ENCODE measurements at places on chromosomes 5 and 9.

DNA sequence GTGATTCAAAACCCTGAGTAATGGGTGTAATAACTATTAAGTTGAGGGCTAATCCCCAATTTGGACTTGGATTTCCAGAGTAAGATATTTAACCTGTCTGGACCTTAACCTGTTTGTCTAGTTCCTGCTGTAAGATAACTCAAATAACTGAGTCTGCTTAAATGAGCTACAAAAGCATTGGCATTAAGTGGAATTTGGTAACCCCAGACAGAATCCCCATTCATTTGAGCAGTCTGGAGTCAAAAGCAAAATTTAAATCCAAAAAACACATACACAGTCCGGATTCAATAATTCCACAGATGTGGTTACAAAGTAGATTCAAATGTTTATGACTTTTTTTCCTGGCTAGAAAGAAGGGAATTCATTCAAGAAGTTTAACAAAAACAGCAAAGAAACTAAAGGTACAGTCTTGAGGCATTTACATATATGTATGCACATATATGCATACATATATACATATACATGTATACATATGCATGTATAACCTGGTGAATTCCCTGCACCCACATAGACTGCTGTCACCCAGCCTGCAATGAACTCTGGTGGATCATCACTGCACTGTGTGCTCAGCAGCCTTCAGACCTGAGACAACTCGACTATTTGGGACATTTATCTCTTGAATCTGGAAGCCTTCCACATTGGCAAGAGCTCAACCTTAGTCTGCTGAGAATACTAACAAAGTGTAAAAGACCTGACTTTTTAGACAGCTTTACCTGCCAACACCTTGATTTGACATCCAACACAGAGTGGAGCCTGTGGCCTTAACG is 205.4 kb downstream of the LURAP1L start:
- no peak for DNase-seq

DNA sequence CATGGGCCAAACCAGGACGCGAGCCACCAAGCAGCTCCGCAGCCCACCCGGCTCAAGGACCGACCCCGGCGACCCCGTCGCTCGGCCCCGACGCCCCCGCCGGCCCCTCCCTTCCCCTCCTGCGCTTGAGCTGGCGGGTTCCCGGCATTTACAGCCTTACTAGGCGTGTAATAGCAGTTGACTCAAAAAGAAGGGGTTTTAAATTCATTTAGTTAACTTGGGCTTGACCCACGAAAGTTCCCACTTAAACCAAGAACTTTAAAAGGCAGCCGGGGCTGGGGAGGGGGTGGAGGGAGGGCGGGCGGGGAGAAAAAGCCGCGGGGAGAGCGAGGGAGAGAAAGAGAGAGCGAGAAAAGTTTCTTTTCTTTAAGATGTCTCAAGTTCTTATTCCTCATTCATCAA is 636 bp downstream of the PRDM12 start:
- DNase-seq, result no peak

- DNase-seq, result no peak
These were observed 279.7 kb downstream of the EBF1 start for GRCh38 chr5:158819840-158820620.

- DNase-seq, result no peak
These were observed 130.7 kb downstream of the TRIM32 start for GRCh38 chr9:116817762-116818161.

DNA sequence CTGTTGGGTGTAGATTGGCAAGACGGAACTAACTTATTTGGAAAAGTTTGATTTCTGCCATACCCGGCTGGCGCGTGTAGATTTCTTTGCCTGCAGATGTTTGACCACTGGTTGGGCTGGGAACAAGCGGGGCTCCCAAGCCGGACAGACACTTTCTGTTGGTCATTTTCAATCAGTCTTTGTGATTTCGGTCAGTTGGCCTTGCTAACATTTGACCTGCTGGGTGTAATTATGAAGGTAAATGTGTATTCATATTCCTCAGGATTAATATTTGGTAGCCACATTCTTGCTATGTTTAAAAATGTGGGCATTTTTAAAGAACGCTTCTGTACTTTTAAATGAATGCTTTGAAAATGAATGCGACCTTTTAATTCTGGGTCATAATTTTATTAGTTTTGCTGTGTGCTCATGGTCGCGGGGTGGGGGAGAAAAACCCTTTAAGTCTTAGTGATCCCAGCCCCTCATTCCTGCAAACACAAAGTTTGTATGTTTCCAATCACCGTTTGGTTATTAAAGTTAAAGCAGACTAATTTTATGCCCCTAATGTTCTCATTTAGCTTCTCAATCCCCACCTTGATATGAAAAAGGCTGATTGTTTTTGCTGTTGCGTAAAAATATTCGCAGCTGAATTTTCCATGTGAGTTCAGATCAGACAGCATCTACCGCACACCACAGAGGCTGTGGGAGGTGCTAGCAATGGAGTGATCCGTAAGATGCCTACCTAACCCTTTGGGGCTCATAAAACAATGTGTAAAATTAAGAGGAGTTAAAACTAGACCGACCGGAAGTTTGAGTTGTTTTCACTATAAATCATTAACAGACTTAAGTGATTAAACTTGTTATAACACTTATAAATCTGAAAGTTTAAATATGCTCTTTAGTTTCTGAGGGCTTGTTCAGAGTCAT is 1.5 kb downstream of the RASGRF2 start:
- DNase-seq, result peak; percentile 23

DNA sequence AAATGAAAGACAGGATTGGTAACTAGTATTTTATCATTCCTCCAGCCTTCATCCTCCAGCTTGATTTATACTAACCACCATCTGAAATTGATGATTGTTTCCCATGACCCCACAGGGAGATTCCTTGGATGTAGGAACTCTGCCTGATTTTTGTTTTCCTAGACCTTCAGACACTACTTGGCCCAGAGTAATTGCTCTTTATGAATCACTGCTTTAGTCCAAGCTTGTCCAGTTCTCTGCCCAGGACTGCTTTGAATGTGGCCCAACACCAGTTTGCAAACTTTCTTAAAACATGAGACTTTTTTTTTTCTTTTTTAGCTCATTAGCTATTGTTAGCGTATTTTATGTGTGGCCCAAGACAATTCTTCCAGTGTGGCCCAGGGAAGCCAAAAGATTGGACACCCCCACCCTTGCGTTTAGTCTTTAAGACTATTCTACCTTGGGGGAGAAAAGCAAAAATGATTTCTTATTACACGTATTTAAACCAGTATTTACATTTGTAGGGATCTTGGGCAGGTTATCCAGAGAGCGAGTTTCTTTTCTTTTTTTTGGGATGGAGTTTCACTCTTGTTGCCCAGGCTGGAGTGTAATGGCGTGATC is 18.4 kb downstream of the BASP1 start:
- no peak for DNase-seq

- DNase-seq, result no peak
These were observed 1.3 kb downstream of the ATP6V1G1 start for GRCh38 chr9:114588651-114589526.

- DNase-seq, result no peak
These were observed 105.3 kb downstream of the UBE2R2 start for GRCh38 chr9:33921967-33922895.

DNA sequence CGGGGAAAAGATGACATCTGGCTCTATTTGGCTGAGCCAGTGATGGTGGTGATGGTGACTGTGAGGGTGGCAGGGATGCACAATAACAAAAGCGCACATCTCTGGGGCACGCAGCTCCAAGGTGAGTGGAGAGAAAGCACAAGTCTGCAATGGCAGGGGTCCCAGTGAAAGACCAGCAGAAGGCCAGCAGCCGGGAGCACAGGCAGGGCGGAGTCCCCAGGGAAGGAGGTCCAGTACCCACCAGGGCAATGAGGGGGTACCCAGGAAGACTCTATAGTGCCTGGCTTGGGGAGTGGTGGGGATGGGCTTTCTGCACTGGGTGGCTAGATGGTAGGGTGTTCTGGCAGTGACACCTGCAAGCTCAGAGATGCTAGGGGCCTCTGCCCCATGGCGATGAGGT is 69.4 kb downstream of the AK8 start:
- DNase-seq, result no peak

- no peak for DNase-seq
These were observed 1.1 kb downstream of the GSN start for GRCh38 chr9:121268851-121269641.

DNA sequence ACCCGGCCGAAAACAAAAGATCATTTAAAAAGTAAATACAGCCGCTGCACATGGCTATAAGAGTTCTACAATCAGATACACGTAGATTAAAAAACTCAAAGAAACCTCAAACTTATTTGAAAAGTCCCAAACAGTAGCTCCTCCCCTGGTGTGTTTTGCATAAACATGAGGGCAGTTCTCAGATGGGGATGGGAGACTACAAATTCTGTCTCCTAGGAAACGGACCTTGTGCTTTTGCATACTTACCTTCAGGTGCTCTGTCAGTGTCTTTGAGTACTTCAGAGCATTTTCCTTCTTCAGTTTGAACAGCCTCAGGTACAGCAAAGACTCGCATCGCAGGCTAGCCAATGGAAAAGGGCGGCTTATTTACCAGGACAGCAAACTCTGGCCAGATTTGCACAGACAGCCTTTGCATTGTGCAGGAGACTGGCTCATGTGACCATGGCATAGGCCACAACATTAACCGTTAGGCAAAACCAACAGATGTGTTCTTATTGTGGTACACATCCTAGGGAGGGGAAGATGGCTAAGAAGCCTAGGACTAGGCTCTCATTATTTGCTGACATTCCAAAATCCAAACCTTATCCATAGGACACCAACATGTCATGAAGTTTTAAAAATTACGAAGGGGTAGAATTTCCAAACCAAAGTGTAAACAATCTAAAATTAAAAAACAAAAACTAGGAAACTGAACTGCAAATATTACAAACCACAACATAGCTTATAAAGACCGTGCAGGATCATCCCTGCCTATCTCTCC is 12.8 kb downstream of the LEAP2 start:
- no peak for DNase-seq

DNA sequence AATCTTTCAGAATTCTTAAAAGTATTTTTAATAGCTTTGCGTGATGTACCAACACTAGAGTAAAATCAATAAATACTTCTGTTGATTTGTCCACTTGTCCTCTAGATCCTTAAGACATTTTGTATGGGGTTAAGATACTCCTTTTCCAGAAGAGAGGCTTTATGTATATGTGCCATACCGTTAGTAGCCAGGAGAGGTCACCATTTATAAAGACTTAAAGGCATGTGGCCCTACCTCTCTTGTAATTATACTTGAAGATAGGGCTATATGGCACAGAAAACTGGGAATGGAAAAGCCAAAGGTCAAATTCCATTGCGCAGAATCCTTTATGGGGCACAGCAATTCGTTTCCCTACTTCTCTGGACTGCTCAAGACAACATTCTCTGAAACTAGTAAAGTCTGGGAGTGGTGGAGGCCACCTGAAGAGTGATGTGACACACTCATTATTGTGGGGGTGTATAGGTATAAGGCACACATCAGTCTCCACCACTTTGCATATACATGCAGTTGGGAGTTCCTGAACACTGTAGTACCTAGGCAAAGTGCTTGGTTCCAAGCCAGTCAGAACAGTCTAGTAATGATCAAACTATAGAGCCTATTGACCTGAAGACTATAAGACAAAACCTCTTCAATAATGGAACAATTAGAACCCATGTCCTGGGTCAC is 140.1 kb upstream of the FBXL17 start:
- no peak for DNase-seq

DNA sequence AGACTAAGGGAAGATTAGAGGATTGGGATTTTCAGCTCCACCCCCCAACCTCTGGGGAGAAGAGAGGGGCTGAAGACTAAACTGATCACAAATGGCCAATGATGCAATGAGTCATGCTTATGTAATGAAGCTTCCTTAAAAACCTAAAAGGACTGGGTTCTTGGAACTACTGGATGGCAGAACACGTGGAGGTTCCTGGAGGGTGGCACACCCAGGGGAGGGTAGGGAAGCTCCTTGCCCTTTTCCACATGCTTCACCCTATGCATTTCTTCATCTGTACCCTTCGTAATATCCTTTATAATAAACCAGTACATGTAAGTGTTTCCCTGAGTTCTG is 48.6 kb downstream of the ARHGEF28 start:
- DNase-seq, result no peak

GRCh38 chr5:176884571-176884890 is 14.6 kb downstream of the HK3 start:
- DNase-seq, result no peak

DNA sequence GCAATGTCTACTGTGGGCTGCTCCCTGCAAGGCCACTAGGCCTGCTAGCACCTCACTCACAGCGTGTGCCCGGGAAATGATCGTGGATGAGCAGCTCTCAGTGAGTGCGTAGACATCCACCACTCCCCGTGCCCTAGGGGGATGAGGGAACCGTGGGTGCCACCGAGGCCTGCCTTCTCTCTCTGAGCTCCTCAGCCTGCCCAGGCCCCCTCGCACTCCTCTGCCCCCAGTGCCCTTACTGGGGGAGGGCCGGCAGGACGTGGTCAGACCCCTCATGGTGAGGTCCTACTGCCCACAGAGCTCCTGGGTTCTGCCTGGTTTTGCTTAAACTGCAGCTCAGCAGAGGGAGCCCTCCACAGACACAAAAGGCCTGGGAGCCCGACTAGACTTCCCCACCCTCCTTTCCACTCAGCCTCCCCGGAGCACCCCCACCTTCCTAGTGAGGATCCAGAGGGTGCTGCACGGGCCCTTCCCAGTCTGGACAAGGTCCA is 220.0 kb downstream of the CACNA1B start:
- no peak for DNase-seq

DNA sequence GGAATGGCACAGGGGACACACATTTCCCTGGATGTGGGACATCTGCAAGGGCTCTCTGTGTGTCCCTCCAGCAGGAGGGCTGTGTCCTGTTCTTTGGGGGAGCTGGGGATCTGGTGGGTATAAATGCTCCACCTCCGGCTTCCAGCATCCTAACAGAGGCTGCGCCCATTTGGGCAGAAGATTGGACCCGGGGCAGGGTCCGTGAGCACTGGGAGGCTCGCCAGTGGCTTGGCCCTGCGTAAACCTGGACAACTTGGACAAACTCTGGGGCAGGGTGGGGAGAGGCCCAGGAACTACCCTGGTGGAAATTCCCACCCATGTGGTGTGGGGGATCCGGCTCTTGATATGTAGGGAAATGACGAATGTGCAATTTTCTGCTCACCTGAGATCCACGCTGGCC is 80.9 kb downstream of the GADD45G start:
- DNase-seq, result no peak

DNA sequence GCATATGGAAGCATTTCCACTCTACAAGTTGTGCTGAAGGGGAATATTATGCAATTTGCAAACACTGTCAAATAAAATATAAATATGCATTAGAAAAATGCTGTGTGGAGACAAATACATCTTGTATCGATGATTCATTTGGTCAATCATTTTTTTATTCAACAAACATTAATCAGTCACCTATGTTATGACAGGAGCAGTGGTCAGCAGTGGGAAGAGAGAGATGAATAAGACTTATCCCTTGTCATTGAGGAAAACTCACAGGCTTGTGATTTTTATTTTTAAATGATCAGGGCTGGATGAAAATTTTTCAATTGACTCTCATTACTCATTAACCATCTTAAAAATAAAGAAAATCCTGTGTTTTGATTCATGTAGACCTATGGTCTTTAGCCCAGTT is 574.1 kb downstream of the ACTL7B start:
- DNase-seq, result no peak

- no peak for DNase-seq
These were observed 30.0 kb upstream of the NREP start for GRCh38 chr5:111787006-111787405.
